SIG-M5 (cell line): ENCODE measurements at places on chromosomes 1 and 21.

- no peak for DNase-seq
Measured at GRCh38 chr1:102853701-102854187, 254.6 kb downstream of the COL11A1 start.

DNA sequence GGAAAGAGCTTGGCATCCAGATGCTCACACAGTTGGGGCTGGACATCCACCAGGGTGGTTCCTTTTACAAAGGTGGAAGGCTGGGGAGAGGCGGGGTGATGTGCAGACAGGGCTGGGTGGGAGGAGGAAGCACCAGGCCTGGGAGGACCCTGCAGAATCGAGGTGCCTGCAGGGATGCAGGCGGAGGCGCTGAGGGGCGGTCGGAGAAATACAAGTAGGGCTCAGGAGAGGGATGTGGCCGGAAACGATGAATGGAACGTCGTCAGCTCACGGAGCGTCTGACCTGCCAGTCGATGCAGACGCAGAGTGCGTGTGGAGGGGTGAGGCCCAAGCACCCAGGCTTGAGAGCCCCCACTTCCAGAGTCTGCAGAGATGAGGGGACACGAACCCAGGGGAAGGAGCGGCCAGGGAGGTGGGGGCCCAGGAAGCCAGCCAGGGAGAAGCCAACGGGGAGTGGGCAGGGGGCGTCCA lies 63.4 kb downstream of the TRIM11 start:
- DNase-seq, result no peak

- DNase-seq, result no peak
Measured at GRCh38 chr1:167301355-167301754, 80.7 kb downstream of the POU2F1 start.

GRCh38 chr1:57312869-57313268 lies 111.0 kb downstream of the DAB1 start:
- no peak for DNase-seq

DNA sequence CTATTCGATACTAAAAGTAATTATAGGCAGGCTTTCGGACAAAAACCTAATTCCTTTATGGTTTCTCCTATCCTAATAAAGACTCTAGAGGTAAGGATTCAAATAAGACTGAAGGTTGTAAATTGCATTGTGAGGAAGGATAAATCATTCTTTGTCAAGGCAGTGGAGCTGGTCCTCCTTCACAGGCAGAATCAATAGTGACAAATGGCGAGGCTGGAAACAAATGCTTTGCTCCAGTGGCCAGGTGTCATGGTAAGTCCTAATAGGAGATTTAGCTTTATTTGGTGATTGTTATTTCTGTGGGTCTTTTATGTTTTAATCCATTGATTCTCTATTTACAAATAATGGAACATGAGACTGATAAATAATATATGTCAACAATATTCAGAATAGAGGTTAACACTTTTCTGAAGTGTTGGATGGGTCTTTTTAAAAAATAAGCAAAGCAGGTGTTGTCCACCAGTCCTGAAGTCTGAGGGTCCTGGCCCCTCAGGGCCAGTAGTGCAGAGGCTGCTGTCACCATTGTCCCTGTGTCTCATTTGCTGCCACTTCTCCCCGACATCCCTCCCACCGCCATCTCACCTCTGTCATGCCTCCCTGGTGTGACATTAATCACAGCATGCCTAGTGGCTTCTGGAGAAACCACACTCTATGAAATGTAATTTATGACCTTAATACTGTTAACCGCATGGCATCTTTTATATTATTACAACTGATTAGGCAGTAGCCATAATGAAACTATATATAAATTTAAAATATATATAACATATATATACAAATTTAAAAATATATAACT lies 120.9 kb upstream of the MAGI3 start:
- DNase-seq, result no peak

DNA sequence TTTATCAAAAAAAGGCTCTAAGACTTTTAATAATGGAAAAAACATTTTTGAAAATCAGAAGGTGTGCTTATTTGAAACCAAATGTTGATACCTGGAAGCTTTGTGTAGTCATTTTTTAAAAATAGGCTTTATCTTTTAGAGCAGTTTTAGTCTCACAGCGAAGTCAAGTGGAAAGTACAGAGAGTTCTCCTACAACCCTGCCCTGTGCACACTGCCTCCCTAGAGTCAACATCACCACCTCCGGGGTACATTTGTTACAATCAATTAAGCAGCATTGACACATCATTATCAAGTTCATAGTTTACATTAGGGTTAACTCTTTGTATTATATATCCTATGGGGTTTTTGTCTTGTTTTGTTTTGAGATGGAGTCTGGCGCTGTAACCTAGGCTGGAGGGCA lies 10.7 kb upstream of the ERO1B start:
- no peak for DNase-seq

GRCh38 chr1:167996266-167996665 lies 59.4 kb upstream of the MPC2 start:
- no peak for DNase-seq

DNA sequence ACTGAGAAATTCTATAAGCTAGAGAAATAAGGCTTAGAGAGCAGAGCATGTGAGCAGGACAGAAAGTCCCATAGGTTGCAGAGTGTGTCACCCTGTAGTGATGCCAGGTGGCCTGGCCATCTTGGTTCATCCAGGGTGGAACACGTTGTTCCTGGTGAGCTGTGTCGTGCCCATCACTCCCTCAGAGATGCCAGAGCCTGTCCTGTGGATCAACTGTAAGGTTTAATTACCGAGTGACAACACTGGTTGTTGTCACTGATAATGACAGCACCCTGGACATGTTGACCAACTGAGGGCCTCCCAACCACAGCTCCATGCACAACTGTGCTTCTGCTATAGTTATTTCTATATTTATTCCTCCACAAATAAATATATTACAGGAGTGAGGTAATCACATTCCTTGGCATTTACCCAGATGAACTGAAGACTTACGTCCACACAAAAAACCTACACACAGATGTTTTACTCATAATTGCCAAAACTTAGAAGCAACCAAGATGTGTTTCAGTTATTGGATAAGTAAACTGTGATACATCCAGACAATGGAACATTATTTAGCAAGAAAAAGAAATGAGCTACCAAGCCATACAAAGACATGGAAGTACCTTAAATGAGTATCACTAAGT lies 6.2 kb downstream of the C1orf198 start:
- no peak for DNase-seq

GRCh38 chr1:10490286-10490970 lies 15.7 kb downstream of the PEX14 start:
- no peak for DNase-seq

- no peak for DNase-seq
Measured at GRCh38 chr21:26877018-26877417, 31.8 kb upstream of the ADAMTS1 start.

DNA sequence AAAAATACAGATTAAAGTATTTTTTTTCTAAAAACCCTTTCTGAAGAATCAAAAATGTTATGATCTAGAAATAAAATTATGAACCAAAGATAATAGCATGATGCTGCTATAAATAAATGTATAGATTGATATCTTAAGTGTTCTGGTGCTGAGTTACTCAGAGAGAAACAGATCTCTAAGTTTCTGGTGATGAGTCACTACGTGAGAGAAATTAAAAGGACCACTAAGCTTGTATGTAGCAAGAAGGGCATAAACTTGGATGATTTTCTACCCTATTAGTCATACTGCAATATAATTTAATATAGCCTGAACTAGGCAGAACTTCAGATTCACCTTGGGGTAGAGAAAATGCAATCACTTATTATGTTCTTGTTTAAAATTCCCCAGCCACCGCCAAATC lies 514.8 kb downstream of the AMY1C start:
- DNase-seq, result no peak
